ENCODE measurements at places on chromosomes 2 and 18.

DNA sequence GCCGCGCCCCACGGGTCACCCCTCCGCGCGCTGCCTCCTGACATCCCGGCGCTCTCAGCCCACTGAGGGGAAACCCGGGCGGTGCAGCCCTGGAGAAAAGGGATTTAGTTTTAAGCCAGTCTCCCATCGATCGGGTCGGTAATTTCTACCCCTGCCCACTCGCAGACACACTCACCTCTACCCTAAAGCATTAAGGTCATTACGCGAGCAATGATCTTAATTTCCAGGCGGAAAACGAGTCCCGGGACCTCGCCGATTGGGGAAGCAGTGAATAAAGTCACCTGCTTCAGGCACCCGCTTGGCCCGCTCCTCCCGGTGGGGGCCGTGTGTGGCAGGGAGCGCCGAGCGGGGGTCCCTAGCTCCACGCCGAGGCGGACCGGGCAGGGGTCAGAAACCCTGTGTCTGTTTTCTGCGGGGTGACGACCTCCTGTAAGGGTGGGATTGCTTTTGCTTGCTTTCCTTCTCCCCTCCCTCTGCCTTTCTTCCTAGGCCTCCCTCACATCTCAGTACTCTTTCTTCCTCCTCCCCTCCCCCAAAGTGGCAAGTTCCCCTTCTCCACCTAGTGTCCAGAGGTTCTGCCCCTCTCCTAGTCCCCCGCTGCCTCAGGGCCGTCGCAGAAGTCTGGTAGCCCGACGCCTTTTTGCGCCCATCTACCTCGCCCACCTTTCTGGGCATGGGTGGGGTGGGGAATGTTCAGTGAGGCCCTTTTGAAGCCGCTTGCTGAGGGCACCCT, 142.6 kb downstream of the MEIS1 start:
- no peak for DNase-seq

DNA sequence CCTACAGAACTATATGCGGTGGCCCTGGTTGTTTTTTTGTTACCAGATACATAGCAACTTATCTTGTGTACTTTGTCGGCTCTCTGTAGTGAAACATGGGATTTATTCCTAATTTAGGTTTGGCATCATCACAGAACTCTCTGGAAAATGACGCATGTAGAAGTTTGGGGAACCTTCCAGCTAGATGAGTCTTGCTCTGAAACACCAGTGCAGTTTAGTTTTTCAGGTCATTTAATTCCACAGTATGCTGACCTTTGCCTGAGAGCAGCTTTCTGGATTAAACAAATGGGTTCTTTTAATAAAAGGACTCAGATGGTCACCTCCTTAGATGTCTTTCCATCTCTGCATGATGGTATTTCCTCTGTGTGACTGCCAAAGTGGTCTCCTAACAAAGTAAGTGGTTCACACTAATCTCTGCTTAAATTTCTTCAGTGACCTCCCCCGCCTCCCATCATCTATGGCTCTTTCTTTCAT, 39.9 kb downstream of the MYO3B start:
- no peak for DNase-seq

GRCh38 chr18:22709288-22710060, 223.7 kb upstream of the RBBP8 start:
- no peak for DNase-seq

GRCh38 chr2:235399895-235400294, 93.9 kb upstream of the AGAP1 start:
- DNase-seq = no peak

DNA sequence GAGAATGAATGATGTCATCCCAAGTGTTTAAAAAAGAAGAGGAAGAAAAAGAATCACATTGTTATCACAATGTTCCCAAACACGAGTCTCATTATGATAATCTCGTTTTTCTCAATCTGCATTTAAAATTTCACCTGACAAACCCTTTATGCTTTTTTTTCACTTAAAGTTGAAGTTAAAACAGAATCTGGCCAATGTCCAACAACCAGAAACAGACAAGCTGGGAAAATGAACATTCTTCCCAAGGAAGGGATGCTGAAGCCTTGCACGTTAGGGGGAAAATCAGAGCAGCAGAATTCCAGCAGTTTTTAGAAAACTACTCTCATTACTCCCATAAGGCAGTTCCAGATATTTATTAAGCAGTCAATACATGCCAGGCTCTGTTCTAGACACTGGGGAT, 245.3 kb downstream of the TMEM182 start:
- DNase-seq = no peak

GRCh38 chr18:446941-447560, 53.5 kb downstream of the COLEC12 start:
- DNase-seq = no peak

- DNase-seq = peak; percentile 13
Observed at GRCh38 chr2:24930768-24931167, 10.7 kb upstream of the ADCY3 start.

- no peak for DNase-seq
Observed at GRCh38 chr2:156309167-156309566, 23.4 kb downstream of the NR4A2 start.

- no peak for DNase-seq
Observed at GRCh38 chr2:190080527-190081049, 18.1 kb upstream of the MSTN start.

- DNase-seq = no peak
Observed at GRCh38 chr2:171847627-171848026, 46.4 kb downstream of the SLC25A12 start.

DNA sequence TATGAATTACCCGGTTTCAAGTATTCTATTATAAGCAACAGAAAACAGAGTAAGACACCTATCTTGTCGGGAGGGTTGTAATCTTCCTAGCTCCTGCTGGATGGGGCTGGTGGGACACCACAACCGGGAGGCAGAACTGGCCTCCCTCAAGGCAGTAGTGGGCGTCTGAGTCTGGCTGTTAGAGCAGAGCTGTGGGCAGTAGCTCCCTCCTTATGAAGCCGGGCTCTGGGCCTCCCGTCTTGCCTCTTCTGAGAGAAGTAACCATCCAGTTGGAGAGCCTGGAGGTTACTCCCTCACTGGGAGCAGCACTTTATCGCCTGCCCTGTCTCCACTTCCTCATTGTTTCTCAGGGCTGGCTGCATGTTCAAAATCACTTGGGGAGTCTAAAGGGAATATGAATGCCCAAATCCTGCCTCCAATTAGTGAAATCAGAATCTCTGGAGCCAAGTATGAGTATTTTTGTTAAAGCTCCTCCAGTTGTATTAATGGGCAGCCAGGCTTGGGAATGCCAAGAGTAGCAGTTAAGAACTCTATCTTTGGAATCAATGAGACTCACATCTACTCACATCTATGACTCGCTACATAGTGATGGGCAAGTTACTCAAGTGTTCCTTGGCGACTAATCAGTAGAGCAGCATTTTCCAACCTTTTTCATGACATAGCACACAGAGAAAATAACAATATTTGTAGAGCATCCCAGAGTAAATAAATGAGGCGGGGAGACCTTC, 27.3 kb upstream of the NRP2 start:
- no peak for DNase-seq

DNA sequence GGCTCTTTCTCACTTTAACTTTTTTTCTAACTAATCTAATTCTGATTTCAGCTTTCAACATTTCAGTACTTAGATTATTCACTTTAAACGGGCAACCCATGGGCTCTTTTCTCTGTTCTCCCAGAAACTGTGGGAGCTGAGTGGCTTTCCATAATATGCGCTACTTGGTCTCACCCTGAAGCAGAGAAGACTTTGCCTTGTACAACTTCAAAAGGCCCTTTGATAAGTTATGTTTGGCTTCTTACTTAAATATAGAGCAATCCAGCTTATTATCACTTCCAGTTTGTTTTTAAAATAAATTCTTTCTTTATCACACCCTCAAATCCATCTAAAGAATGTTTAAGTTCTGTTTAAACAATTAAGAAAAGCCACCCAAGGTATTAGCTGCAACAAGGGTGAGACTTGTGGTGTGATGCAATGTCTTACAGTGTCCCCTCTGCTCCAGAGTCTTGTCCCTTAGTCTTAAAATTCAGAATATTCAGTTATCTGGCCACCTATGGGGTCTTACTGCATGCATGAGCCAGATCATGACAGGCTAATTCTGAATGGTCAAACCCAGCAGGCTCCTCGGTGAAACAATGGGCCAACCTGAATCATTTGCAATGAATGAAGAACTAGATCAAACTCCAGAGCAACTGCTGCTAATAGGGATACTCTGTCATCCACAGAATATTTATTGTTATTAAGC, 38.8 kb downstream of the GCG start:
- no peak for DNase-seq

DNA sequence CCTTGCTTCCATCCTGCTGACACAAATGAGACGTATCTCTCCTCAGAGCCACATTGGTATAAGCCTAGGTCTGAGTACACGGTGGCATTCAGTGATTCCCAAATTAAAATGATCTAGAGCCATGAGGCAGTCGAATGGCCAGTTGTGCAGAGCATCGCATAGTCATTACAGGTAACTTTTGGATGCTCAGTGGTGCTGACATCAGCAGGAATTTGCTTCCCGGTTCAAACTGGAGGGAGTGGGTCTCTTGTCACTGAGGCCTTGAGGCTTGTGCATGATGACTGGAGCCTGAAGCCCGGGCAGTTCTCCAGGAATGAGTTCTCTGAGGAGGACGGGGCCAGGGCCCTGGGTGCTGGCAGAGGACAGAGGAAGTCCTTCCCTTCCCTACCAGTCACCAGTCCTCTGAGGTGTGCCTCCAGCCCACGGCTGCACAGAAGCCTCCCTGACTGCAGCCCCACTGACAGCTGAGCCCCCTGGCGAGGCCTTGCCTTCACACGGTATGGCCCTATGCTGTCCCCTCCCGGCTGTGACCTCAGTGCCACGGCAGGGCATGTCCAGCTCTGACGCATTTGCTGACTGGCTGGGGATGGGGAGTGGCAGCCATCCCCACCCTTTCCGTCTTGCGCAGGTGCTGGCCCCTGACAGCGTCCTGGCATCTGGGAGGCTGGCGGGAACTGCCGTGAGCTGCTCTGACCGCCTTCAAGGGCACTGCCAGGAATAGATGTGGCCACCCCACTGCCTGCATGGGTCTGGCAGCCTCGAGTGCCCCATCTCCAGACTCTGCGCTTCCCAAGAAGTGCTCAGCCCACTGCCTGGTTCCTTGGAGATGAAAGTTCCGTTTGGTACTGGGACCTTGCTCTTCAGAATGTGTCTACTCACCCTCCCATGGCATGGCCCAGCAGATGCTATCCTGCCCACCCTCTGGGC, 117.4 kb downstream of the CELF4 start:
- DNase-seq = no peak

DNA sequence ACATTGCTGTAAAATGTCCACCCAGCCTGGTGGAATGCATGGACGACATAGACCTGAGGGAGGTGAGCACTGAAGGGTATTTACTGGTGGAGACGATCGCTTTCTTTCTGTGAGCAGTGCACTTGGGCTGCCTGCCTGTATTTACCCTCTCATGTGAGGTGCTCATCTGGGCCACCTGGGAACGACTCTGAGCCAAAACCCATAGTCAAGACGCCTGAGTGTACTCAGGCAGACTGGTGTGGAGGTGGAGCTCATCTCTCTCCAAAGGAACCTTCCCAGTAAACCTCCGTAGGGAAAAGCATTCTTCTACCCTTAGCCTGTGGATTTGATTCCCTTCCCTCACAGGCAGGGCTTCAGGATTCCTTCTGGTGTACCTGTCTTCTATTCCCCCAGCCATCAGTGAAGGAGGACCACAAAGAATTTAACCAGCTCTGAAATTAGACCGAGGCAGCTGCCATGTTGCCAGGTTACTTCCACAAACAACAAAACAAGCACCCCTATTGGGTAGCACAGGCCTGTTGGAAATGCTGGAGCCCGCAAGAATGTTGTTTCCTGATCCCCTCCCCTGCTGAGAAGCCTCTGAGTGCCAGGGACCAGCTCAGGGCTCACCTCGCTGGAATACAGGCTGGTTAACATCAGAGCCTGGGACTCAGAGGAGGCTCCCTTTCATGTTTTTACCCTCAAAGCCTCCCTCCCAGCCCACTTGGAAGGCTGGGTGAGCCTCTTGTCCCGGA, 47.5 kb upstream of the TXNDC2 start:
- no peak for DNase-seq

DNA sequence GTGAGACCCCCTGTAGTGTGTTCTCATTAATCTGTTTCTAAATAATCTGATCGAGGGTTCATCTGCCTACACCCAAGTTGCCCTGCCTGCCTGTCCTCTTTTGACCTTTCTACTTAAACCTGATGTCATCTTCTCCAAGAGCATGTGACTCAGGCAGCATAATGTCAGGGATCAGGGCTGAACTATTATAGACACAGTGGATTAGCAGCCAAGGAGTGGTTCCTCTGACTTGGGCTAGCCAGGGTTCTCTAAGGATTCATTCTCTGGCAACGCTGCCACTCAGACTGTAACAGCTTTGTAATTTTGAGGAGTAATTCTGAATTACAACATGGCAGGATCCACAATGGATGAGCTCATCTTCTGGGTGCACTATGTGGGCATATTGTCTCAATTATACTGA, 124.0 kb downstream of the MDH1 start:
- DNase-seq = no peak

DNA sequence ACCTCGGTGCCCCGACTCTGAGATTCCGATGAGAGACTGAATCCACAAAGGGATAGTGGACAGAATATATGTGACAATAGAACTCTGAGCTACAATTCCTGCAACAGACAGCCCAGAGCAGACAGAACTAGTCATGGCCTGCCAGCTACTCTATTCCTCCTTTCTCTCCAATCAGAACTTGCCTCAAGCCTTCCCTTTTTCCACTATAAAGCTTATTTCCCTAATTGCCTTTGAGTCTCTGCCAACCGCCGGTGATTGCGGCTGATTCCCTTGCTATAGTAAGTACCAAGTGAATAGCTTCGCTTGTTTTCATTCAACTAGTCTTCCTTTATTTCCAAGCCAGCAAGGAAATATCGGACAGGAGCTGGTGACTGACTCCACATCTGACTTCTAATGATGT, 96.8 kb downstream of the DSC3 start:
- no peak for DNase-seq

DNA sequence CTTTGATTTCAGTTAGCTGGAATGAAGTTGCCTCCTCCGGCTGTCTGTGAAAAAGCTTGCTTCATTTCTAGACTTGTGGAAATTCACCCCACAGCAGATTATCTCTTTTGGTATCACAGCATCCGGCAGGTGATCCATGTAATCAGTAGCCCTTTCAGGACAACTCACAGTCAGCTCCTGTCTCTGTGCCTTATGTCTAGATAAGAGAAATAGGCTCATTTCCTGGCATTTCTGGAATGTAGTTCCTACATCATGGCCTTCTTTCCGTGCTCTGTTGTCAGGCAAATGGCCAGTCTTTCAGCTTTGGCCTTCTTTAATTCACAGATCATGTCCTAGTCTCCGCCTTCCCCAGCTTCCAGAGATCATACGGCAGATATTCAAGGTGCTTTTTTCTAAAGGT, 455.4 kb downstream of the NUP35 start:
- no peak for DNase-seq
